Stomach (tissue), 19 donors: ENCODE measurements at places on chromosomes 2 and 18. TPM values are rescaled to one million over a fixed set of nuclear protein-coding genes. Genes with fewer than 3 reads are reported as not detected.

GRCh38 chr2:73987109-73987947, 2.6 kb downstream of the TET3 start:
- DNase-seq = peak; percentile 64

The DPY30 gene
- 94.9 TPM for polyA plus RNA-seq

DNA sequence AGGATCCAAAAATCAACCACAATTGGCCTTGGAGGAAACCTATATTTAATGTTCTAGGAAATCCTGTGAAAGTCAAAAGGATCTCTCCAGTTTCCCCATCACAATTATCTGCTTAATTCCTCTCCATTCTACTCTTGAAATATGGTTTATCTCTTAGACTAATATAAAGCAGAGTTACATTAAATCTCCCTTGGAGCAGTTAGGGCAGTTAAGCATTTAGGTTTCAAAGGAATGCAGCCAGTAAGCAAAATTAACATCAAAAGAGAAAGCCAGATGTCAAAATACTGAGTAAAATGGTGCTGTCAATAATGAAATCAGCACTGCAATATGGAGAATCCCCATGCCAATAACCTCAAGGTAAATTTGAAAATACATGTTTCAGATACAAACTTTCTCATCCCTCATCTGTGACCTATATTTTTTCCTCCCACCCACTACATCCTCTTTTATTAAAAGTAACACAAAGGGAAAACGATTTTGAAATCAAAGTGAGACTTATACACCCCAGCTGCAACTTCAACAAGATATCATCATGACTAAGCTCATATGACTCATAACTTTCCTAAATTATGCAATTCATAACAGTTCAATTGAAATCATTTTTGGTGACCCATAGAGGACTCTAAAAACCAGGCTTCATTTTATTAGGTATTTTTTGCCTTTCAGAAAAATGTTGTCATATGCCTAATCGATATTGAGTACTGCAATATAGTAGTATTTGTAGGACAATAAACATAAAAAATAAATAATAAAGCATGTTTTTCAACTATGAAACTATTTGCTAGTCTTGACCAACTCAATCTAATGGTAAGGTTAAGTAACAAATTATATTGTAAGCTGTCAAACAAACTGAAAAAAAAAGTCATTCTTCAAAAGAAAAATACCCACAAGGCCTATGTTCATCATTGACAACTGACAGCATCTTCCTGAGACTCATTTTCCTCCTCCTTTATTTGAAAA, 3.1 kb downstream of the ADAM17 start:
- no peak for DNase-seq

- DNase-seq = no peak
Measured at GRCh38 chr2:225998653-225999052, 599.1 kb downstream of the NYAP2 start.

The SCG2 gene
- polyA plus RNA-seq = 1.1 TPM

The OXER1 gene
- 1.8 TPM for polyA plus RNA-seq

- no peak for DNase-seq
Measured at GRCh38 chr2:68256093-68256450, 3.7 kb upstream of the PPP3R1 start.

The ADD2 gene
- 0.12 TPM for polyA plus RNA-seq

- DNase-seq = no peak
Measured at GRCh38 chr2:218832520-218832919, 917 bp upstream of the PRKAG3 start.
